Activated CD4-positive, alpha-beta T cell treated with anti-CD3 and anti-CD28 coated beads for 24 hours (primary cell): ENCODE measurements at places on chromosomes 6 and 20.

DNA sequence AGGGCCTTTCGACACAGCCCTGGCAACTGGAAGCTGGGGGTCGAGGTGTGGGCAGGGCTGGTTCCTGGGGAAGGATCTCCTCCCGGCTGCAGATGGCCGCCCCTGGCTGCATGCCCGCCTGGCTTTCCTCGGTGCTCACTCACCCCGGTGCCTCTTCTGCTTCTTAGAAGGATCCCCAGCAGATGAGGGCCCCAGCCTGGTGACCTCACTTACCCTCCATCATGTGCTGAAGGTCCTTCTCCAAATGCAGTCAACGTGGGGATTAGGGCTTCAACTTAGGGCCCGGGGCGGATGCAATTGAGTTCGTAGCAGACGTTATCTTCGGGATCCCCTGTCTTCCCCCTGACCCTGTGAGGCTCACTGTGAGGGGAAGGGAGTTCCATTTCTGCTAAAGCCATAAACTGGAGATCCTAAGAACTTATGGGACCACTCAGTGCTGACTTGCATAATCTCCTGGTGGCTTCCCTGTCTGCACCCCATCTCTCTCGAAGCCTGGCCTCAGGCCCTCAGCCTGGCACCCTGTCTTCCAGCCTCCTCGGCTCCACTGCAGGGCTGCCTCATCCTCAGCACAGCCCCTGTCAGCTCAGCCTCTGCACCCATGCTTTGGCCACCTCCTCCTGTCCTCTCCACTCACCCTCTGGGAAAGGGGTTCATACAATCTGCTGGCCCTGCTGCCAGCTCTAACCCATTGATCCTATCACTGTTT, 92.6 kb downstream of the THBS2 start:
- DNase-seq: no peak

DNA sequence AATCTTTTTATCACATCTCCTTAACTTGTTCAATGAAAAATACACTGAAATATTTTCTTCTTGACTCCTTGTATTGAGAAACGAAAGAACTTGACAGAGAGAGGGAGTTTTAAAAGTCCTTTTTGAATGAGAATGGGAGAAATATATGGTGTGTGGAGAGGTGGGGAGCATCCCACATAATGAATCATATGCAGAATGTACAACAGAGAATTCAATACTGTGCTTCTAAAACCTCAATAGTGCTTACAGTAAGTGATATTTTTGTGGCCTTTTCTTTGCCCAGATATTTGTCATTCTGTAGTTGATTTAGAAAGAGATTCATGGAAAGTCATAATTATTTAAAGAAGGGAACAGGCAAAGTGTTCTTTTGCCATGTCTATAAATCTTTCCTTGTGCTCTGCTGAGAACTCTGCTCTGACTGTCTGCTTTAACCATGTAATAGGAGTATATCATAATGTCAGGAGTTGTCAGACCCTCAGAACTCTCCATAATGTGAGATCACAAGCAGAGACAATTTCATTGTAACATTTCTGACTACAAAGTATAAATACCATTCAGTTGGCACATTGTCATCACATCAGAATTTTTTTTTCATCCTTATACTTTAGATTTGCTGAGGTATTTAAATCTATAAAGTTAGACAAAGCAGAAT, 32.8 kb upstream of the HS3ST5 start:
- DNase-seq: no peak

DNA sequence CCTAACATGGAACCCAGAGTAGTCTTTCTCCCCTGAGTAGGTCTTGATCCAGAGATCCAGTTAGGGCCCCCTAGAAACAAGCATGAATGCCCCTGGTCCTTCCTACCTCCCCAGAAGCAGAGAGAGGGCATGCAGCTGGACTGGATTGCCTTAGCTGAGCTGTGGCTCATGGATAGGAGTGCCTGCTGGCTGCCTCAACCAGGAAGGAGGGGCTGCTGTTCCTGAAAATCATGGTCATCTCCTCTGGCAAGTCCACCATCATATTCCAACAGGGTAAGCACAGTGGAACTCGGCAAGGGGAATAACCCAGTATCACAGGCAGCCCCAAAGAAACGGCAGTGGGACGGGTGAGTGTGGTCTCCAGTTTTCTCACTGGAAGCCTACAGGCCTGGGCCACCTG, 53.1 kb upstream of the ENTPD6 start:
- no peak for DNase-seq

GRCh38 chr6:5499644-5500306, 238.5 kb downstream of the FARS2 start:
- no peak for DNase-seq

DNA sequence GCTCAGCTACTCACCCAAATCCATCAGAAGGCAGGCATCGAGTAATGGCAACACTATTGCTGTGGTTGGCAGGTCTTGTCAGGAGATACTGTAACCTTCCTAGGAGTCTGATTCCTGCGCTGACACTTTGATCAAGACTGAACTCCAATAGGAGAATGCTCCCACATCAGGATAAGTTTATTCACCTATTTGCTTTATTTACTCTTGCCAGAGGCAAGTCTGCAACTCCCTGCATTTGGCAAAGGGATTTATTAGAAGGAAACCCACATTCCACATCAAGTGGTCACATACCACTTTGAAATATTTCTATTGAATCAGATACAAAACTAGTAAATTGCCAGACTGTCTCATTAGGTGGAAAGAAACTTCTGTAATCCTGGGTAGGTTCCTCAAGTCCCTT, 43.5 kb downstream of the ZFAND3 start:
- no peak for DNase-seq

GRCh38 chr6:10351791-10352190, 63.1 kb downstream of the TFAP2A start:
- no peak for DNase-seq

GRCh38 chr6:40901322-40902055, 137.5 kb downstream of the UNC5CL start:
- DNase-seq: no peak

DNA sequence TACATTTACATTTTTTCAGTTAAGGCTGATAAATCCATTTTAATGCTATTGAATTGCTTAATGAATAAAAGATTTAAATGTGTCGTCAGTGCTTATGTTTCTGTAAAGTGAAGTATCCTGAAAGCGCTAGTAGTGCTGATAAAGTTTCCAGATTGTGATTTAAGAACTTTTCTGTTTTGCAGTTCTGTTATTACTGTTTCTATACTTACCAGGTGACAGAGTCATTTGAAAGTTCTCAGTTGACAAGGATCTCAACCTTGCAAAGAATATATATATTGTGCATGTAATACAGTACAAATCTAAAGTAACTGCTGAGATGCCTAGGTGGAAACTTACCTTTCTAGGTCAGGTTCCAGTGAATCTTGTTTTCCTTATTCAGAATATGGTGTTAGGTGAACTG, 201.8 kb downstream of the ARID1B start:
- DNase-seq: no peak

- DNase-seq: no peak
These were observed 166.1 kb upstream of the AKAP12 start for GRCh38 chr6:151073701-151074100.

DNA sequence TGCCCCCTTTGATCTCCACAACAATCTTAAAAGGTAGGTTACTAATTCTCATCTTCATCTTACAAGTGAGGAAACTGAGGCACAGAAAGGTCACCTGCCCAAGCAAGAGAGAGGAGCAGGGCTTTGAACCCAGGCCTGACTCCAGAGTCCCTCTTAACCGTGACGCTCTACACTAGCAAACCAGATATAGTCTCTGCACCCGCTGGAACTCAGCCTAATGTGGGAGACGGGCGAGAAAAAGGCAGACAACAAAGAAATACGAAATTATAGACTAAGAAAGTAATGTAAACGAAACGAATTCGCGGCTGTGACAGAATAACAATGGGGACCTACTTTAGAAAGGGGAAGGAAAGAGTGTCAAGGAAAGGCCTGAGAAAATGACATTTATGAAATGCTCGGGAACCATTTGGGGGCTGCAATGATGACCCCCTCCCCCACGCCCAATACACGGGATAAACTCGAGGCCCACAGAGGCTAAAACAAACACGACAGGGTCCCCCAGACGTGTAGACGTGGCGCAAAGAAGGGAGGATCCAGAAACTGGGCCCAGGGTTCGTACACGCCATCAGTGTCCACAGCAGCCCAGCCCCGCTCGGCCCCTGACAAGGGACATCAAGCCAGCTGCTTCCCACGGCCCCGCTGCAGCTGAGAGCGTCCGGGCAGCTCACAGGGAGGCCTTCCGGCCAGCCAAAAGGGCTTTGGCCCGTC, 637 bp downstream of the TRPC4AP start:
- no peak for DNase-seq

- no peak for DNase-seq
These were observed 327.3 kb downstream of the QKI start for GRCh38 chr6:163741743-163742363.

- no peak for DNase-seq
These were observed 70.6 kb downstream of the AFG1L start for GRCh38 chr6:108365478-108365877.

DNA sequence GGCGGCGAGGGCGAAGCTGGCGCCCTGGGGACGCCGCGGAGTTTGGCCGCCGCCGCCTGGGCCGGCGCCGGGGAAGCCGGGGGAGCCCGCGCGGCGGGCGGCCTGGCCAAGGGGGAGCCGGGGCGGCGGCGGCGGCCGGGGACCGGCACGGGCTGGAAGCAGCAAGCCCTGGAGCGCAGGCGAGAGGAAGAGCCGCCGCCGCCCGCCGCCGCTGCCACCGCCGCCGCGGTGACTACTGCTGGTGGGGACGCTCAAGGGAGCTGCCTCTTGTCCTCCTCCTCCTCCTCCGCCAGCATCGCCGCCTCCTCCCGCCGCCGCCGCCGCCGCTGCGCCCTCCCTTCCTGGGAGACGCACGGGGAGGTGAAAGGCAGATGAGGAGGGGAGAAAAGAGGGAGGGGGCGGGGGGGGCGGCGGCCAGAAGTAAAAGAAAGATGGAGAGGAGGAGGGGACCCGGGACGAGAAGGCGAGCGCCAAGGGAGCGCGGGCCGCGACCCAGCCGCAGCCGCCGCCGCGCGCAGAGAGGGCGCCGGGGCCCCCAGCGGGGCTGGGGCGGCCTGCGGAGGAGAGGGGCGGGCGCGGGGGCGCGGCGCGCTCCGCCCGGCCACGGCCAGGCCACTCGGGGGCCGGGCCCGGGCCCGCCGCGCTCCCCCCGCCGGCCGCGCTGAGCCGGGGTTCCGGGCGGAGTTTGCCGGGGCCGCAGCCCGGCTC, 846 bp downstream of the PDE10A start:
- DNase-seq: no peak

- DNase-seq: no peak
These were observed 258.1 kb downstream of the LRFN2 start for GRCh38 chr6:40328986-40329545.

- no peak for DNase-seq
These were observed 44.1 kb downstream of the NEDD9 start for GRCh38 chr6:11188161-11188915.

- DNase-seq: no peak
These were observed 26.0 kb downstream of the TBC1D7 start for GRCh38 chr6:13302291-13302690.

GRCh38 chr20:43799150-43799711, 72.4 kb upstream of the GTSF1L start:
- no peak for DNase-seq

- DNase-seq: no peak
These were observed 419.4 kb upstream of the JARID2 start for GRCh38 chr6:14826456-14826855.

DNA sequence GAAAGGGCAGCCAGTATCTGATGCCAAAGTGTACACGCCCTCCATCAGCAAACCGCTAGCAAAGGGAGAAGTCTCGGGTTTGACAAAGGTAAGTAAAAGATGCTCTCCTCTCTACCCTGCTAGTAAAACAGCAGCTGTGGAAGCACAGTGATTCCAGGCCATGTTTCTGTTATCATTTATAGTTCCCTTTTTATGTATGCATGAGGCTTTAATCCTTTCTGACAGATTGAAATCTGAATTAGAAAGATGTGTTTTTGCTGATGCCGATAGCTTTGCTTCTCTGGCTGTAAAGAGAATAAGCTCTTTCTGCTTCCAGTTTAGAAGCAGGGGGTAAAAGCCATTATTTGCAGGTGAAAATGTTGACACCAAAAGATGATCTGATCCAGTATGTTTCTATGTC, 392.4 kb upstream of the SOX4 start:
- no peak for DNase-seq

- DNase-seq: no peak
These were observed 19.1 kb upstream of the ZC3H12D start for GRCh38 chr6:149503872-149504271.

- DNase-seq: no peak
These were observed 85.3 kb upstream of the AKAP12 start for GRCh38 chr6:151154418-151154817.

DNA sequence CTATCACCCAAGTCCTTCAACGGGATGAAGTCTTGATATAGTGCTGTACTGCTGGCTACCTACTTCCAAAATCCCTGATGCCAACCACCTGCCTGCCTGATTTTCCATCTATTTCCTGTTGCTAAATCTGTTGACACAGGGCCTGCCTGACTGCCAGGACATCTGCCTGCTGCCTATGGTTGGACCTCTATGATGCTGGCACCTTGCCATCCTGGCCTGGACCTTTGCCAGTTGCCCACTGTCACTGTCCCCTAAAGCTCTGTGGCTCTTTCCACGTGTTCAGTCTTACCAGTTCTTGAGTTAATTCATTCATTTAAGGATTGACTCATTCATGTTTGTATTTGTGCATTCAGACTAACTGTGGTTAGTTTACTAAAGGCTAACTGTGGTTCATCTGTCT, 9.2 kb upstream of the RGS17 start:
- no peak for DNase-seq

DNA sequence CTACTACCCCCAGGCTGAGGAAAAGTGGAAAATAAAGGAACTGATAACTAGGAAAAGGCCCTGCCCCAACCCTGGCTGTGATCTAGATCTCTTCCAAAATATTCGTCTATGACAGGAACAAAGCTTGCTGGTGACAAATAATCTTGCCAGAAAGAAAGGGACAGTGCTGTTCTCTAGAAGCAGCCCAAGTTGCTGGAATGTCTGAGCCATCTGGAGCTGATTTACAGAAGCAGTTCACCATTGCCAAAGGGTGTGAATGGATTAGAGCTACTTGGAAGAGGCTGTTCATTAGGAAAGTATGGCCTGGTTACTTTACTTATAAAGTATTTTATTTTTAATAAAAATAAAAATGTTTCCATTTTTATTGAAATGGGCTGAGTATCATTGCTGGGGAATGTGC, 146.3 kb downstream of the EPM2A start:
- DNase-seq: no peak
